ENCODE measurements at places on chromosomes 4 and X.

GRCh38 chr4:102500352-102500695 lies 835 bp upstream of the NFKB1 start:
- no peaks in the 10 kb centered on the region for H3K36me3 ChIP-seq
- H3K4me3 ChIP-seq, result peak overlapping the region; percentile 64
- H3K4me1 ChIP-seq, result peaks cover 22% of the 10 kb centered on the region
- no peak for DNase-seq
- H3K27ac ChIP-seq, result peak overlapping the region; percentile 58
- H3K27me3 ChIP-seq, result no peaks in the 10 kb centered on the region

- no peaks in the 10 kb centered on the region for H3K4me1 ChIP-seq
- no peak overlapping the region for H3K27ac ChIP-seq
- H3K27me3 ChIP-seq, result peaks cover 7% of the 10 kb centered on the region
- no peak overlapping the region for H3K4me3 ChIP-seq
- peak; percentile 2 for DNase-seq
- H3K36me3 ChIP-seq, result no peaks in the 10 kb centered on the region
Observed at GRCh38 chrX:38437093-38437492, 84.7 kb downstream of the OTC start.

DNA sequence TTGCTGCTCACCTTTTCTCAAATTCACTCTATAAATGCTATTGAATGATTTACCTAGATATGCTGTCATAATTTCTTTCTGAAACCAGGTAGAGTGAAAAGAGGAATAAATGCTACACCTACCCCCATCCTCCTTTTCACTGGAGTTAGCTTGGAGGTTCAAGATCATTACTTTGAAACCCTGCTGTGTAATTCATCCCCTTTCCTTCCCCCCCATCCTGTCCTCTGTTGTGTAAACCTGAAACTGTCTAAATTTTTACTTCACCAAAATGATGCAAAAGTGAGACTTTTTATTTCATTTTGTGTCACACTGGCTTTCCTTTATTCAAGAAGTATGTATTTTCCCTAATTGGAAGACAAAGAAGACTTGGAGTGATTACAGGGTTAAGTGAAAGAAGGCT lies 5.4 kb downstream of the ZCCHC18 start:
- no peak overlapping the region for H3K4me3 ChIP-seq
- DNase-seq, result no peak
- H3K27ac ChIP-seq, result no peak overlapping the region
- no peaks in the 10 kb centered on the region for H3K4me1 ChIP-seq
- H3K27me3 ChIP-seq, result no peaks in the 10 kb centered on the region

GRCh38 chr4:183987987-183988392 lies 82.9 kb downstream of the STOX2 start:
- H3K27me3 ChIP-seq, result no peaks in the 10 kb centered on the region
- DNase-seq, result peak; percentile 84
- peaks cover 14% of the 10 kb centered on the region for H3K4me1 ChIP-seq
- H3K4me3 ChIP-seq, result peak overlapping the region; percentile 71
- H3K27ac ChIP-seq, result peak overlapping the region; percentile 72

DNA sequence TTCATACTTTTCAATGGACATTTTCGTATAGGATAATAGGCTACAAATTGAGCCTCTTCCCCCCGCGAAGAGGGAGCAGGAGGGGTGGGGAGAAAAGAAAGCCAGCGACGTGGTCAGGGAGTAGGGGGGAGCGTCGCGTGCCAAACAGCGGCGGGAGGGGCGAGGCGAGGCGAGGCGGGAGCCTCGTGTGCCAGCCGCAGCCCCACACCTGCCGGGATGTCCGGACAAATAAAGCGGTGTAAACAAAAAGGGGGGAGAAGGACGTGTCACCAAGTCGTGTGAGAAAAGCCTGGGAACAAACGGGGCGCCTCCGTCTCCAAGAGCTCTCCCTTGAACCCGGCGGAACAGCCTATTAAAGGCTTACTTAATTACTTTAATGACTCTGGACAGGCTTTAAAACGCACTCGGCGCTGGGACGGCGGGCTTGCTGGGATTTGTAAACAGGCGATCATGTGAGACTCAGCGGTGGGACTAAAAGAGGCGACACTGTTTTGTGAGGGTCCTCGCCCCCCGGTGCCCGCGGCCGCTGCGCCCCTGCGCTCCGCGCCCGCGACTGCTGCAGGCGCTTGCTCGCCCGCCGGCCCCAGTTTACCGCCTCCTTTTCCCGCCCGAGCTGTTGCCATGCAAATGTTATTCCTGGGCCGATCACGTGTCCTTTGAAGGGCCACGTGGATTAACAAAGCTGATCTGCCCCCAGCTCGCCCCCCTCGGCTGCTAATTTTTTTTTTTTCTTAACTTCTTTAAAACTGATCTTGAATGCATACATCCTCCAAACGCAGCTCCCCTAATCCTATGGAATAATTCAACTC lies at the start of gene HELT:
HELT (plus strand) TSS at position 527 of the 809 bp plus-strand sequence. CDS start 439 bp downstream, outside the sequence.
- no peaks in the 10 kb centered on the region for H3K4me1 ChIP-seq
- peaks cover 88% of the 10 kb centered on the region for H3K27me3 ChIP-seq
- no peak within 1 kb of the TSS for H3K4me3 ChIP-seq
- no peaks in the 10 kb centered on the region for H3K36me3 ChIP-seq
- no peak within 1 kb of the TSS for H3K27ac ChIP-seq
- DNase-seq, result no peak

DNA sequence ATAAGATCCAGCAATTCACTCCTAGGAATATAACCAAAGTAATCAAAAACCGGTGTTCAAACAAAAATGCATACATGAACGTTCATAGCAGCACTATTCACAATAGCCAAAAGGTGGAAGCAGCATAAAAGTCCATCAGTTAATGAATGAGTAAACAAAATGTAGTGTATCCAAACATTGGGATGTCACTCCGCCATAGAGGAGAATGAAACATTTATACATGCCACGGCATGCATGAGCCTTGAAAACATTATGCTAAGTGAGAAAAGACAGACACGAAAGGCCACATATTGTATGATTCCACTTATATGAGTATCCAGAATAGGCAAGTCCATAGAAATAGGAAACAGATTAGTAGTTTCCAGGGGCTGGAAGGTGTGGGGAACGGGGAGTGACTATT lies 11.0 kb upstream of the PDLIM3 start:
- no peak overlapping the region for H3K27ac ChIP-seq
- no peaks in the 10 kb centered on the region for H3K36me3 ChIP-seq

GRCh38 chrX:9383655-9384054 lies 81.2 kb upstream of the TBL1X start:
- H3K27ac ChIP-seq, result no peak overlapping the region
- no peaks in the 10 kb centered on the region for H3K27me3 ChIP-seq
- H3K4me1 ChIP-seq, result peaks cover 21% of the 10 kb centered on the region
- H3K4me3 ChIP-seq, result no peak overlapping the region

GRCh38 chr4:41504167-41504818 lies 33.7 kb upstream of the LIMCH1 start:
- no peak overlapping the region for H3K27ac ChIP-seq
- H3K4me3 ChIP-seq, result no peak overlapping the region
- no peaks in the 10 kb centered on the region for H3K27me3 ChIP-seq
- DNase-seq, result no peak
- no peaks in the 10 kb centered on the region for H3K36me3 ChIP-seq

- no peaks in the 10 kb centered on the region for H3K36me3 ChIP-seq
- no peaks in the 10 kb centered on the region for H3K4me1 ChIP-seq
- H3K4me3 ChIP-seq, result no peak overlapping the region
- no peak for DNase-seq
Observed at GRCh38 chr4:117965622-117966021, 68.7 kb upstream of the NDST3 start.

GRCh38 chr4:129353490-129353889 lies 257.5 kb downstream of the C4orf33 start:
- H3K27ac ChIP-seq, result no peak overlapping the region
- H3K27me3 ChIP-seq, result no peaks in the 10 kb centered on the region
- peaks cover 24% of the 10 kb centered on the region for H3K4me1 ChIP-seq
- no peak for DNase-seq

DNA sequence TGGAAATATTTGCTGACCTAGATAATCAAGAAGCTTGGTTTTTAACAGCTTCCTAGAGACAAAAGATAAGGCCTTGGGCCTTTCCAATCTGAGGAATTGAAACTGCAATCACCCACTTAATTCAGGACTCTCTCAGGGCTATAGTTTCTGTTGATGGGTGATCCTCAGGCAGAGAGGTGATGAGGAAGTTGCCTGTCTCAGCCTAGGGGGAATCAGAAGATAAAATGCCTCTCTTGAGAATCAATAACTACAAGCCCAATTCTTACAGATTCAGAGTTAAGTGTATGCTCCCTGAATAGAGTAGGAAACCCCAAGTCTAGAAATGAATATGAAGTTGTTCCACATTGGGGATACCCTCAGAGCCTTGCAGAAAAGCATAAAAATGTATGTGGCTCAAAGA lies 45.5 kb downstream of the NFKB1 start:
- H3K4me3 ChIP-seq, result no peak overlapping the region
- H3K4me1 ChIP-seq, result no peaks in the 10 kb centered on the region
- no peaks in the 10 kb centered on the region for H3K27me3 ChIP-seq
- DNase-seq, result no peak

- no peaks in the 10 kb centered on the region for H3K36me3 ChIP-seq
- no peaks in the 10 kb centered on the region for H3K27me3 ChIP-seq
- no peak overlapping the region for H3K27ac ChIP-seq
- H3K4me1 ChIP-seq, result no peaks in the 10 kb centered on the region
- no peak overlapping the region for H3K4me3 ChIP-seq
- DNase-seq, result peak; percentile 31
Observed at GRCh38 chr4:65580551-65580950, 89.7 kb downstream of the EPHA5 start.

DNA sequence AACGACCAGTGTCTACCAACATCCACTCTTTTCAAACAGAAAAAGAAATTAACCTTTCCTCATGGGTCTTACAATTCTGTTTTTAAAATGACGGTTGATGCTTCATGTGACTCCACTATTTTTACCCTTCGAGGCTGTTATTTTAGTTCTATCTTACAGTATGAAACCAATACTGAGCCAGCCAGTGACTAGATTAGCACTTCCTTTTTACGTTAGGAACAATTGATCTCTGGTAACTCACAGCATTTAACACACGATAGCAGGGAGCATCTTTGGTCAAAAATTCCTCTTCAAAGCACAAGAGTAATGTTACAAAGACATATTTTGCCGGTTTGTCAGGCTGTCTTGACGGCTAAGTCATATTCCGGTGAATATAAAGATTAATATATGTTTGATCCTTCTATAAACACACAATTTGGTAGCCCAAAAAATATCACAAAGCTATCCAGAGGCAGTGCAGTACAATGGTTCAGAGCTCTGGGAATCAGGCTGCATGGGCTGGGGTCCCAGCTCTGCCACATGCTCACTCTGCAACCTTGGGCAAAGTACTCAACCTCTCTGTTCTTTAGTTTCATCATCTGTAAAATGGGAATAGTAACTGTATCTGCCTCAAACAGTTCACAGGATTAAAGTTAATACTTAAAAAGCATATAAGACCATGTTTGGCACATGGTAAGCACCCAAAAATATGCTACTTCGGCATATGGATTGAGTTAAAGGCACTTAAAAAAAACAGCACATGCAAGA lies 62.9 kb upstream of the TXK start:
- no peaks in the 10 kb centered on the region for H3K4me1 ChIP-seq
- H3K36me3 ChIP-seq, result no peaks in the 10 kb centered on the region
- H3K27ac ChIP-seq, result no peak overlapping the region
- H3K4me3 ChIP-seq, result no peak overlapping the region
- H3K27me3 ChIP-seq, result no peaks in the 10 kb centered on the region

DNA sequence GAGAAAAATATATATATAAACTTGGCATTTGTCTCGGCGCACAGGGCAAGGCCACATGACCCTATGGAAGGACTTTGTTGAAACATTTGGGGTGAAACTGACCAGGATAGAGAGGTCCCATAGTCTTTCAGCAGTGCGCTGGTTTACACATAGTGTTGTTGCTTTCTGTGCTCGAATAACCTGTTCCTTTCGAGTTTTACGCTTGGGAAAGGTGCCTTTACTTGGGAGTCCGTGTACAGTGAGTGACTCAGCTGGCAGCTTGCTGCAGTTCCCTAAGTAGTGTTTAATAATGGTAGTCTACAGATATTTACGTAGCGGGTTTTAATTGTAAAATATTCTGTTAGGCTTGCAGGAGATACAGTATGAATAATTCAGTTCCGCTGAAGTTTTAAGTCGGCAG lies 578 bp downstream of the APOOL start:
- DNase-seq, result peak; percentile 52
- H3K36me3 ChIP-seq, result peaks cover 4% of the 10 kb centered on the region
- peak overlapping the region; percentile 96 for H3K4me3 ChIP-seq
- H3K4me1 ChIP-seq, result no peaks in the 10 kb centered on the region
- H3K27me3 ChIP-seq, result no peaks in the 10 kb centered on the region

GRCh38 chrX:2897311-2897689 lies 31.8 kb downstream of the ARSD start:
- peaks cover 24% of the 10 kb centered on the region for H3K4me1 ChIP-seq
- H3K36me3 ChIP-seq, result no peaks in the 10 kb centered on the region
- DNase-seq, result peak; percentile 6
- peak overlapping the region; percentile 46 for H3K27ac ChIP-seq
- no peaks in the 10 kb centered on the region for H3K27me3 ChIP-seq
- H3K4me3 ChIP-seq, result peak overlapping the region; percentile 27

DNA sequence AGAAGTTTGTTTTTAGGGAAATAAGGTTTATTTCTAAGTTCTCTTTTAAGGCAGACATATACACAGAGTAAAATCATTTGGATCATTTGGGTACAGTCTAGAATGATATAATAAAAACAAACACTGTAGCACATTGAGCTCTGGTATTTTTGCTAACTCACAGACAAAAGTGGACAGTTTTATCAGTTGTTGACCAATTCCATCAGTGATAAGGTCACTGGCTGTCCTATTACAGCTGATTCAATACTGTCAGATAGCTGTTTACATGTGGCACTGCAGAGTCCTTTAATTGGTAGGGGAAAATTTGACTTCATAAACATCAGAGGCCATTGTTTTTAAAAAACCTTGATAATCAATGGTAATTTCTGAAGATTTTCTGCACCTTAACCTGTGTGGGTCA lies 3.5 kb downstream of the IBSP start:
- H3K27me3 ChIP-seq, result no peaks in the 10 kb centered on the region
- peaks cover 10% of the 10 kb centered on the region for H3K4me1 ChIP-seq
- H3K27ac ChIP-seq, result no peak overlapping the region
- H3K4me3 ChIP-seq, result no peak overlapping the region
- H3K36me3 ChIP-seq, result no peaks in the 10 kb centered on the region
- DNase-seq, result no peak

- no peak overlapping the region for H3K27ac ChIP-seq
- H3K4me1 ChIP-seq, result peaks cover 13% of the 10 kb centered on the region
- DNase-seq, result peak; percentile 58
- H3K4me3 ChIP-seq, result no peak overlapping the region
- H3K27me3 ChIP-seq, result no peaks in the 10 kb centered on the region
- no peaks in the 10 kb centered on the region for H3K36me3 ChIP-seq
Observed at GRCh38 chrX:30570505-30570904, 7.1 kb downstream of the TASL start.

GRCh38 chr4:548976-549375 lies 27.1 kb downstream of the TMEM271 start:
- H3K27me3 ChIP-seq, result peaks cover 15% of the 10 kb centered on the region
- H3K27ac ChIP-seq, result no peak overlapping the region
- no peak overlapping the region for H3K4me3 ChIP-seq
- H3K36me3 ChIP-seq, result no peaks in the 10 kb centered on the region

- no peaks in the 10 kb centered on the region for H3K36me3 ChIP-seq
- H3K27me3 ChIP-seq, result no peaks in the 10 kb centered on the region
- no peak overlapping the region for H3K4me3 ChIP-seq
- H3K4me1 ChIP-seq, result peaks cover 55% of the 10 kb centered on the region
- peak overlapping the region; percentile 84 for H3K27ac ChIP-seq
Observed at GRCh38 chr4:86497980-86498862, 95.9 kb upstream of the PTPN13 start.
